ENCODE measurements at places on chromosomes 6 and 20. TPM values are rescaled to one million over a fixed set of nuclear protein-coding genes. Genes with fewer than 3 reads are reported as not detected.

Gene SAPCD1
- 11.6 TPM for total RNA-seq

Gene CD83
- total RNA-seq = 7.2 TPM

Gene TREM2
- total RNA-seq = not detected

Gene RIPPLY2
- not detected for total RNA-seq

Gene DEFB124
- total RNA-seq = not detected

Gene CSNK2B
- 157 TPM for total RNA-seq

Gene PDE7B
- 16.5 TPM for total RNA-seq

Gene DUSP22
- 30.9 TPM for total RNA-seq

Gene PRR18
- 0.31 TPM for total RNA-seq

GRCh38 chr20:46375771-46376170 is 30.6 kb downstream of the ELMO2 start:
- no peaks in the 10 kb centered on the region for H3K27me3 ChIP-seq
- DNase-seq = no peak
- no peak overlapping the region for H3K4me3 ChIP-seq

DNA sequence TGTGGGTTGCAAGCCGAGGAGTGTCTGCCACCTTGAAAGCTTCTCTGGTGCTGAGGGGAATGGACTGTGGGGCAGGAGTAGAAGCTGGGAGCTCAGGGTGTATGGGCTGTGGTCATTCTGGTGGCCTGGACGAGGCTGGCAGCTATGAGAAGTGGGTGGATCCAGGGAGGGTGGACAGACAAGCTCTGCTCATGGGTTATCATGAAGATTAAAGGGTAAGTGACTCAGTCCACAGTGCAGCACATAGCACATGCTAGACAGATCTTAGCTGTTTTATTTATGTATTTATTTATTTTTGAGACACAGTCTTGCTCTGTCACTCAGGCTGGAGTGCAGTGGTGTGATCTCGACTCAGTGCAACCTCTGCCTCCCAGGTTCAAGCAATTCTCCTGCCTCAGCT is 13.8 kb downstream of the RSPO4 start:
- H3K27me3 ChIP-seq = peaks cover 40% of the 10 kb centered on the region
- no peaks in the 10 kb centered on the region for H3K36me3 ChIP-seq
- H3K27ac ChIP-seq = no peak overlapping the region
- DNase-seq = no peak
- no peak overlapping the region for H3K4me3 ChIP-seq

DNA sequence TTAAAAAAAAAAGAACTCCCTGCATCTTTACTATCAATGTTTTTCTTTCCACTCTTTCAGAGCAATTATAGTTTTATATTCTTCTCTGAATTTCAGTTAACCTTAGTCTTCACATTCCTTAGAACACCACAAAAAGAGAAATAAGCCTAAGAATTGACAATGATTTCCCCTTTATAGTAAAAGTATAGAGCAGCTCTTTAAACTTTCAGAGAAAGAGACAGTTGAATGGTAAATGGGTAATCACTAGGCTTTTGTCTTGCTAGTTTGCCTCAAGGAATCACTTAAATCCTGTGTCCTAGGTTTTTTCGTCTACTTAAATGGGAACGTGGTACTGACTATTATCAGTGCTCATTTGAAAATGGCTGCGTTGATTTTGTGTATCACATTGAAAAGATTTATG is 31.8 kb downstream of the SLX4IP start:
- peaks cover 23% of the 10 kb centered on the region for H3K36me3 ChIP-seq
- peaks cover 39% of the 10 kb centered on the region for H3K4me1 ChIP-seq
- no peaks in the 10 kb centered on the region for H3K27me3 ChIP-seq
- no peak for DNase-seq
- no peak overlapping the region for H3K4me3 ChIP-seq
- H3K27ac ChIP-seq = peak overlapping the region; percentile 95

DNA sequence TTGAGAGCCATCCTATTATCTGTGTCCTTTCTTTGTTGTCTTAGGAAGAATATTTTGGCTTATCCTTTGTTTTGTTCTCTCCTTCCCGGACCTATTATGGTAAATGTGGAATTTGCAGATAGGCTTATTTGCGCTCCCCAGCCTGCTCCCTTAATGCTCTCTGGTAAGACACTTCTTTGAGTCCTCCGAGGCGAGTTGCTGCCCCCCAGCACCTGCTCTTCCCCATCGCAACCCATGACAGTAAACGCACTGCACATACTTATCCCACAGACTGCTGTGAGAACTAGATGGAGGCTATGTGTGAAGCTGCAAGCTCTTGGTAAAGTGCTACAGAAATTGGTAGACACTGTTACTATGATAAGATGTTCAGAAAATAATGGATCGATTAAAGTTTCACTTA is 47.0 kb upstream of the ESR1 start:
- no peak for DNase-seq
- H3K27ac ChIP-seq = no peak overlapping the region
- H3K4me1 ChIP-seq = peaks cover 16% of the 10 kb centered on the region
- H3K4me3 ChIP-seq = no peak overlapping the region
- H3K27me3 ChIP-seq = peaks cover 3% of the 10 kb centered on the region

- H3K27me3 ChIP-seq = peaks cover 89% of the 10 kb centered on the region
- H3K36me3 ChIP-seq = no peaks in the 10 kb centered on the region
- peak overlapping the region; percentile 54 for H3K4me3 ChIP-seq
- peaks cover 5% of the 10 kb centered on the region for H3K4me1 ChIP-seq
- H3K27ac ChIP-seq = no peak overlapping the region
- DNase-seq = no peak
These were observed 232.8 kb upstream of the RNF24 start for GRCh38 chr20:4247898-4248858.

- H3K4me3 ChIP-seq = no peak overlapping the region
These were observed 28.9 kb upstream of the C6orf58 start for GRCh38 chr6:127547904-127548649.

DNA sequence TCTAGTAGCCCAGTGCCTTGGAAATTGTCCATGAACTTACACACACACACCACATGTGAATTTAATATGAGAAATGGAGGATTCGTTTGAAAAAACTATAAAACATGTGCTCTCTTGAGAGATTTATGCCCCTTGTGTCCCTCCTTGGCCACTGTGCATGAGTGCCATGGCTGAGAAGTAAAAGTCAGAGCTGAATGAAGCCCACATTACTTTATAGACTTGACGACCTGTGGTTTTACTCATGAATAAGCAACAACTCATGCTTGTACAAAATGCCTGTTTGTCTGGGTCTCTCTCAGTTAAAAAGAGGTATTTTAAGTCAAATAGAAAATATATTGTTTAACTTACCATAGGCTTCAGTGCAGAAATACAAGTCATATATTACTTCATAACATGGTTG is 102.7 kb downstream of the KCNQ5 start:
- DNase-seq = no peak
- H3K36me3 ChIP-seq = no peaks in the 10 kb centered on the region
- peaks cover 23% of the 10 kb centered on the region for H3K4me1 ChIP-seq

DNA sequence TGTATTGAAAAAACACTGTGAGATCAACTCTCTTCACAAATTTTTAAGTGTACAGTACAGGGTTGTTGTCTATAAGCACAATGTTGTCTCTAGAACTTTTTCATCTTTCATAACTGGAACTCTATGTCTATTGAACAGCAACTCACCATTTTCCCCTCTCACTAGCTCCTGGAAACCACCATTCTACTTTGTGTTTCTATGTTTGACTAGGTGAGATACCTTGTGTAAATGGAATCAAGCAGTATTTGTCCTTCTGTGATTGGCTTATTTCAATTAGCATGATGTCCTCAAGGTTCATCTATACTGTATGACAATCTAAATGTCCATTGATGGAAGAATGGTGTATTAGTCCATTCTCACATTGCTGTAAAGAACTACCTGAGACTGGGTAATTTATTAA is 210.1 kb upstream of the FUT9 start:
- no peak for DNase-seq
- peaks cover 4% of the 10 kb centered on the region for H3K4me1 ChIP-seq
- no peak overlapping the region for H3K27ac ChIP-seq
- H3K27me3 ChIP-seq = no peaks in the 10 kb centered on the region
- H3K36me3 ChIP-seq = no peaks in the 10 kb centered on the region

- no peaks in the 10 kb centered on the region for H3K27me3 ChIP-seq
- no peak overlapping the region for H3K4me3 ChIP-seq
- no peak overlapping the region for H3K27ac ChIP-seq
- H3K4me1 ChIP-seq = peaks cover 11% of the 10 kb centered on the region
- peaks cover 22% of the 10 kb centered on the region for H3K36me3 ChIP-seq
- no peak for DNase-seq
These were observed 112.5 kb downstream of the WDR27 start for GRCh38 chr6:169589293-169589692.

DNA sequence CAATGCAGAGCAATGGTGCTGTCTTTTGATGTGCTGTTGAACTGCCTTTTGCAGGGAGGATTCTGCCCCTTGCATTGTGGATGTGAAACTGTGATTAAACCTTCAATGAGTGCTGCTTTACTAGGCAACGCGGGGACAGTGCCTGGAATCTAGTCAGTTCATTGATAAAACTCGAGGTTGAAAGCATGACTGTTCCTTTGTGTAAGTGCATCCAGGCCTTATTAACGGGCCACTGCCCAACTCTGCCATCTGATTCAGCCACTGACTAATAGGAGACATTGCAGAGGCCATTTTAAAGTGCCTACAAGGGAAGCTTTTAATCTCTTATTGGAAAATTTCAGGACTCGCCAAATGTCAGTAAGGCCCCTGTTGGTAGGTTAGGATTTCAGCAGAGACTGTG is 49.3 kb downstream of the SLC35F1 start:
- DNase-seq = no peak
- no peak overlapping the region for H3K4me3 ChIP-seq
- no peaks in the 10 kb centered on the region for H3K27me3 ChIP-seq
- H3K36me3 ChIP-seq = no peaks in the 10 kb centered on the region
- peaks cover 8% of the 10 kb centered on the region for H3K4me1 ChIP-seq

DNA sequence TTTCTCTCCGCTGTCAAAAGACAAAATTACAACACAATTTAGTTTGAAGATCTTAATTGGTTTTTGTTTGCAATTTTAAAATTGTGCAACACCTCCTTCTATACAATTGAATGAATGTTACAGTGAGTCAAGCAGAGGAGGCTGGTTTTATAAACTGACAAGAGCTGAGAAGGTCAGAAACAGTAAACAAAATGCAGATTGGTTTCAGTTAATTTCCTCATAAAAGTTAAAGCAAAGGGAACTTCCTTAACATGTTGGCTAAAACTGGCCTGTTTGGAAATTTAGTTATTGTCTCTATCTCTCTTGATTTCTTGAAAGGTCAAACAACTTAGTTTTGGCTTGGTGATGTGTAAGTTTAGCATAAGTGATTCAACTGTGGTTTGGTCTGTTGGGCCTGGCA is 22.2 kb downstream of the KHDC1L start:
- H3K4me1 ChIP-seq = no peaks in the 10 kb centered on the region
- no peaks in the 10 kb centered on the region for H3K27me3 ChIP-seq
- H3K27ac ChIP-seq = no peak overlapping the region
- DNase-seq = no peak

GRCh38 chr6:156585859-156586258 is 191.3 kb upstream of the ARID1B start:
- no peak for DNase-seq
- H3K36me3 ChIP-seq = no peaks in the 10 kb centered on the region
- no peak overlapping the region for H3K27ac ChIP-seq
- H3K4me1 ChIP-seq = peaks cover 11% of the 10 kb centered on the region
- H3K27me3 ChIP-seq = peaks cover 20% of the 10 kb centered on the region
- H3K4me3 ChIP-seq = no peak overlapping the region

GRCh38 chr20:10170261-10170660 is 48.4 kb upstream of the SNAP25 start:
- no peak for DNase-seq
- peaks cover 70% of the 10 kb centered on the region for H3K27me3 ChIP-seq
- no peak overlapping the region for H3K4me3 ChIP-seq
- peaks cover 7% of the 10 kb centered on the region for H3K4me1 ChIP-seq
- no peaks in the 10 kb centered on the region for H3K36me3 ChIP-seq

GRCh38 chr6:122393351-122393896 is 6.0 kb upstream of the HSF2 start:
- H3K27me3 ChIP-seq = peaks cover 23% of the 10 kb centered on the region
- peaks cover 8% of the 10 kb centered on the region for H3K4me1 ChIP-seq
- no peaks in the 10 kb centered on the region for H3K36me3 ChIP-seq
- H3K4me3 ChIP-seq = no peak overlapping the region
- no peak overlapping the region for H3K27ac ChIP-seq
- DNase-seq = no peak

- no peaks in the 10 kb centered on the region for H3K36me3 ChIP-seq
- DNase-seq = peak; percentile 56
- peaks cover 4% of the 10 kb centered on the region for H3K27me3 ChIP-seq
- H3K4me3 ChIP-seq = peak overlapping the region; percentile 91
These were observed 559 bp downstream of the APMAP start for GRCh38 chr20:24991897-24992486.

DNA sequence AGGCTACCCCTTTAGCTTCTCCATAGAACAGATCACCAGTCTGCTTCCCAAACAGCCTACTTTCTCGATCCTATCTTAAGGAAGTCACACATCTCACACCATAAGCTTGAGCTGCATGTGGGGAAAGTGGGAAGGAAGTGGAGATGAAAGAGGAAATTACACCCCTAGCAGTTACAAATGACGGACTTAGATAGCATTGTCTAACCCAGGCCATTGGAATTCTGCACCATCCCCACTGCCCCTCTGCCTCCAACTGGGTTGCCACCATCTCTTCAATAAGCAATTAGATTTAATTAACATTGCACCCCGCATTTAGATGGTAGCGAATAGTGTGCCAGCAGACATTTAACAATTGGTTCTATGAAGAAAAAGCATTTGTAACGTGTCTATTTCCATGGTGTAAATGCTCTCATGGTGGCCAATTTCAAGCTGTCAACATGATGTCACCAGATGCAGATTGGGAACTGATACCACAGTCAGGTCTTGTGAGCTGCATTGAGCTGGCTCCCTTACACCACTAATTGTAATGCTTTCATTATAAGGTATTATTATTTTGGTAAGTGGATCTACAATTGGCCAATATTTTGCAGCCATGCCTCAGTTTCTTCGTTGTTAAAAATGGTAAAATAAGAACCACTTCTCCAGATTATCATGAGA is 124.7 kb downstream of the CD24 start:
- H3K4me3 ChIP-seq = no peak overlapping the region
- no peak for DNase-seq
- no peaks in the 10 kb centered on the region for H3K27me3 ChIP-seq
- no peaks in the 10 kb centered on the region for H3K4me1 ChIP-seq
- H3K27ac ChIP-seq = no peak overlapping the region
- H3K36me3 ChIP-seq = peaks cover 4% of the 10 kb centered on the region

DNA sequence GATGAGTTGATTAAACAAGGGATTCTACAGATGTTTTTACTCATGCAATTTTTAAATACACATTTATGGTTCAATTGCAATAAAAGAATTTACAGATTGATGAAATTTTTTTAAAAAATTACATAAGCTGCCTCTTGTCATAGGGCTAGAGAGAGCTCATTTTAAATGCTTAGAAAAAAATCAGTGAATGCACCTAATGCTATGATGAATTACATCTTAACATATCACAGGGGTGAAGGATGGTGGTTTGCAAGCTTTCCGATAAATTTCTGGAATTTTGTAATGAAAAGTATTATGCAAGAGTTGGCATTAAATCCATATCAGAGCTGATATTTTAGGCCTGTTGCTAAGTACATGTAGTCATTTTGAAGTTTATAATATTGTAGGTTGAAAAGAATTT is 29.6 kb downstream of the DSE start:
- no peak overlapping the region for H3K27ac ChIP-seq
- peaks cover 66% of the 10 kb centered on the region for H3K4me1 ChIP-seq
- H3K27me3 ChIP-seq = no peaks in the 10 kb centered on the region
- H3K4me3 ChIP-seq = no peak overlapping the region

GRCh38 chr6:51062166-51062722 is 243.6 kb downstream of the TFAP2B start:
- no peak for DNase-seq
- no peaks in the 10 kb centered on the region for H3K27me3 ChIP-seq
- H3K4me3 ChIP-seq = no peak overlapping the region
- no peaks in the 10 kb centered on the region for H3K36me3 ChIP-seq

GRCh38 chr6:21801446-21802174 is 208.1 kb downstream of the SOX4 start:
- H3K4me3 ChIP-seq = no peak overlapping the region
- H3K27me3 ChIP-seq = no peaks in the 10 kb centered on the region
- H3K36me3 ChIP-seq = peaks cover 24% of the 10 kb centered on the region
- peak overlapping the region; percentile 70 for H3K27ac ChIP-seq
- DNase-seq = no peak
- peaks cover 35% of the 10 kb centered on the region for H3K4me1 ChIP-seq
